CD4-positive, alpha-beta T cell treated with Interleukin-6 at 100 ng/mL for 8 hours (primary cell): ENCODE measurements at places on chromosomes 5 and 9.

GRCh38 chr5:37172957-37173356, 76.2 kb downstream of the CPLANE1 start:
- no peak for DNase-seq

DNA sequence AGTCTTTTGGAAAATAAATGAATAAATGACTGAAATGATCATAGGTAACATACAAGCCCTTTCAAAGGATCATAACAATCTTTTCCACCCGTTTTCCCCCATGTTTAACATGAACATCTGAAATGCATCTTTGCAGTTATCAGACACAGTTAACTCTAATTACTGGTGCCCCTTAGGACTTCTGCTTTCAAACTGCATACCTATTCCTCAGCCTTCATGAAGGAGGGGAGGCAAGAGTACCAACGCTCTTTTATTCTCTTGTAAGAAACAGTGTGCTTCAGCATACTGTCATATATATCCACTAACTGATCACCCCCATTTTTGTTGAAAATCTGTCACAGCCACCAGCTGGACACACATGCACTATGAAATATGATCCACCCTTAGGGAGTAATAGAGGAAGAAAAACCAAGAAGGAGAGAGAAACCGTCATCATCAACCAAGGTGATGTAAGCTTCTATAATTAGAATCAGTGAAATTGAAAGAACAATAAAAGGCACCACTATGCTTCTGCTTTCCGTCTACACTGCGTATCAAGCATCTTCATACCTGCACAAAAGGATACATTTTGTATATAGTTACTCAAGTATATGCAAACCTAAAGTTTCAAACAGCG, 98.7 kb downstream of the RAPGEF6 start:
- peak; percentile 6 for DNase-seq

GRCh38 chr5:126182971-126183695, 240.1 kb upstream of the GRAMD2B start:
- no peak for DNase-seq

GRCh38 chr9:84419031-84419602, 78.6 kb upstream of the SLC28A3 start:
- DNase-seq: no peak

GRCh38 chr5:143025376-143025775, 255.2 kb downstream of the ARHGAP26 start:
- DNase-seq: no peak

GRCh38 chr5:29309359-29309758, 1884.1 kb upstream of the CDH6 start:
- no peak for DNase-seq

DNA sequence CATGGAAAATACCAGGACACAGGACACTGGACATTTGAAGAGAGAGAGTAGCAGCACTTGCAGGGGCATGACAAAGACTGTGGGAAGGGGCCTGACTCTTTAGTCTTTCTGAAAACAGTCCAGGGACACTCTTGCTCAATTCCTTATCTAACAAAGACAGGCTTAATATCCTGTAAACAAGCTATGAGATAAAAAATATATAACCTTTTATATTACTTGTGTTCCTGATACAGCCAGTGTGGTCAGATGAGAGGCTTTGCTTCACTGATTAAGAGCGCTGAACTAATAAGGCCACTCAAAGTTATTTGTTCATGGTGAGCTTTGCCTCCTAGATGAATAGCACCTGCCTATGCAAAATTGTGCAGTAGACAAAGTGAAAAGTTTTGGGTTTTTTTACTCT, 518.7 kb downstream of the LRRC70 start:
- DNase-seq: no peak

- no peak for DNase-seq
Observed at GRCh38 chr5:75050415-75050814, 1.9 kb downstream of the GCNT4 start.

DNA sequence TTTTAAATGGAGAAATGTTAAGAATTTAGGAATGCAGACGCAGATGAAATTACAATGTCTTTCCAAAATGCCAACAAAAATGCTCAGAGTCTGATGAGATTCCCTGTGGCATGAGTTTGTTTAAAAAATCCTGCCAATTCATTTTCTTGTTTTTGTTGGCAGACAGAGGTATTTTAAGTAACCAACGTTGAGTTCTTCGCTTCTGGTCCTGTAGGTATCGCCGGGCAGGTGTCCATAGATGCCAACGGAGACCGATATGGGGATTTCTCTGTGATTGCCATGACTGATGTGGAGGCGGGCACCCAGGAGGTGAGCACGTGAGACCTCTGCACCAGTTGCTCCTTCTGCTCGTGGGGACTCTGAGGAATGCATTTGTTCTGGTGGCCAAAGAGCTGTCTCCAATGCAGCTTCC, 69.4 kb downstream of the NPR3 start:
- no peak for DNase-seq

GRCh38 chr5:95440825-95441224, 49.7 kb downstream of the FAM81B start:
- DNase-seq: no peak

- DNase-seq: no peak
Observed at GRCh38 chr9:136721339-136722092, 9.1 kb downstream of the DIPK1B start.

GRCh38 chr5:311963-312362, 9.6 kb upstream of the AHRR start:
- DNase-seq: no peak

DNA sequence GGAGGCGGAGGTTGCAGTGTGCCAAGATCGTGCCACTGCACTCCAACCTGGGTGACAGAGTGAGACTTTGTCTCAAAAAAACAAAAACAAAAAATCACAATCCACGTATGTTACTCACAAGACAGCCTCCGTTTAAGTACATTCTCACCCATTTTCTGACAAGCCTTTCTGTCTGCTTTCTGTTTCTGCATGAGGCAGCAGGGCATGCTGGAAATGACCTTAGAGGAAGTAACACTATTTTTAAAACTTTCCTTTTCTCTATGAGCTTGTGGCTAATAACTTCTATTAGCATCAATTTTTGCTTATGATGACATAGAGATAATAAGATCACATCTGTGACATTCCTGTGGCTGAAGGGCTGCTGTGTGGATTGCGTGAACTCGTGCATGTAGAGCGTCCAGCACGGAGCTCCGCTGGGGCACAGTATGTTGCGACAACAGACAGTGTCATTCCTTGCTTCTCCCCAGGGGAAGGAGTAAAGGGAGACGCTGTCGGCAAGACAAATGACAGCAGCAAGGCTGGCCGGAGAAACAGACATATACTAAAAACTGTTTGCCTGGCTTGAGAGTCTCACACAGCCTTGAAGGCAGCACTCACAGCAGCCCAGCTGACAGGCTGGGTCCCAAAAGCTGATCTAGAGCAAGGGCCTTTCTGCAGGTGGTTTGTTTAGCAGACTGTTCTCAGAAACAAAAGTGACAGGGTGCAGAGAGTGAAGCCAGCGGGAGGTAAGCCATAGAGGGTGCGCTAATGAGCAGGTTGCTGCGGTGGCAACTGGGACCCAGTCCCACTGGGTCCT, 1.6 kb downstream of the BTNL3 start:
- no peak for DNase-seq

- DNase-seq: no peak
Observed at GRCh38 chr9:70113403-70114022, 69.9 kb downstream of the MAMDC2 start.

- DNase-seq: no peak
Observed at GRCh38 chr9:31124389-31124788, 1260.1 kb upstream of the ACO1 start.

DNA sequence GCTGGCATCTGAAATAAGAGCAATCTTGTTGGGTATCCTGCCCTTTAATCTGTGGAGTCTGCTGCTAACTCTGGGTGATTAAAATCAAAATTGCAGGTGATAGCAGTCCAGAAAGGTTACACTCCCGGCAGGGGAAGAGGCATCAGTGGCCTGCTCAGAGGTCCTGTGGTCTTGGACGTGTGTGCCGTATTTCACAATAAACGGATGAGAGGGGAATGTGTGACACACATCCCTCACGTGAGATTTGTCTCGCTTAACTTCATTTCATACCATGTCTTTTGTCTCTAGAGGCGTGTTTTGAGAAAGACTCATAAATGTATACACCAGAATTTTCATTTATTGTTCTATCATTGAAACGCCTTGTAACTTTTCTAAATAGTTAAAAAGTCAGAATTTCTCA, 36.6 kb downstream of the FAM240B start:
- no peak for DNase-seq

- no peak for DNase-seq
Observed at GRCh38 chr9:12822111-12822510, 47.3 kb downstream of the LURAP1L start.

- DNase-seq: no peak
Observed at GRCh38 chr9:136045595-136046553, 49.2 kb downstream of the NACC2 start.

- DNase-seq: no peak
Observed at GRCh38 chr9:129517006-129517405, 103.9 kb downstream of the C9orf50 start.

DNA sequence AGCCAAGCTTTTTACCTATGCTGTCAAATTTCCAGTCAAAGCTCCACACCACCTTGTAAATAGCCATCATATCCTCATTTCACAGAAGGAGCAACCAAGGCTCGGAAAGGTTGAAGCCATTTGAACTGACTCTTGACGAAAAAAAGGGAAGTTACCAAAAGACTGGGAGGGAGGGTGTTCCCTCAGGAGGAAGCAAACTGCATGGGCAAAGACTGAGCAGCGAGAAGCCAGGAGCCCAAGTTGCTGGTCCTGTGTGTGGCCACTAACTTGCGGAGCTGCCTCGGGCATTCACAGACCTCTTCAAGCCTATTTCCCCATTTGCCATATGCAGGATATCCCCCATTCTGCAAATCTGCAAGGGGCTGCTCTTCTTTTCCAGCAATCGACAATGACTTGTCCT, 37.4 kb downstream of the TTLL11 start:
- DNase-seq: no peak

DNA sequence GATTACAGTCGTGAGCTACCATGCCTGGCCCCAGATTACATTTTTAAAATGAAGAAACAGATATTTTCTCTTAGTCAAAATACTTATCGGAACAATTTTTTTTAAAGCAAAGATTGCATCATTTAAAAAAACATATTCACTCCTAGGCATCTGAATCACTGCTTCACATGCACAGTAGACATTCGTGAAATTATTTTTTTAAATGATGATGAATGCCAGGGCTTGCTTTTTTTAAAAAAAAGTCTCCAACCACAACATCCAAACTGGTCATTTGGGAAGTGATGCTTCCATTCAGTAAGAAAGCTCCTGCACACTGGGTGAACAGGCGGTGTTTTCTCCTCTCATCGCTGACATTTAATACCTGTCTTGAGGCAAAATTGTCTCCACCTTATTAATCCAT, 223.0 kb upstream of the DMRT1 start:
- no peak for DNase-seq

GRCh38 chr9:17319864-17320263, 185.0 kb downstream of the CNTLN start:
- DNase-seq: no peak

- DNase-seq: no peak
Observed at GRCh38 chr9:29214154-29214689, 1640.9 kb upstream of the C9orf72 start.

GRCh38 chr5:118832974-118833373, 155.4 kb downstream of the DTWD2 start:
- no peak for DNase-seq

- DNase-seq: no peak
Observed at GRCh38 chr9:73583576-73583975, 431.9 kb downstream of the ANXA1 start.

DNA sequence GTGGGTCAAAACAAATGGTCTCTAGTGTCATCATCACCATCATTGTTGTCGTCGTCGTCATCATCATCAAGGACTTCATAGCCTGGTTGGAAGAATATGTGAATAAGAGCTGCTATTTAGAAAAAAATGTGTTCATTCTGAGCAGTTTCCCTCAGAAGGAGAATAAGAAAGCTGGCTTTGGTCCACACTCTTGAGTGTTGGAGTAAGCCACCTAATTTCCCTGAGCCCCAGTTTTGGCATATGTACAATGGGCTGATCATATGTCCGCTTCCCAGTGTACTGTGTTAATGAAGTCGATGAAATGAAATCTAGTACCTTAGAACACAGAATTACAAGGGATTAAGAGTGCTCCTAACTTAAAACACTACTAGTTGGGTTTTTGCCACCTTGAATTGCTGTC, 545.5 kb downstream of the CCDC171 start:
- DNase-seq: no peak

- no peak for DNase-seq
Observed at GRCh38 chr5:32512926-32513325, 68.4 kb upstream of the ZFR start.

DNA sequence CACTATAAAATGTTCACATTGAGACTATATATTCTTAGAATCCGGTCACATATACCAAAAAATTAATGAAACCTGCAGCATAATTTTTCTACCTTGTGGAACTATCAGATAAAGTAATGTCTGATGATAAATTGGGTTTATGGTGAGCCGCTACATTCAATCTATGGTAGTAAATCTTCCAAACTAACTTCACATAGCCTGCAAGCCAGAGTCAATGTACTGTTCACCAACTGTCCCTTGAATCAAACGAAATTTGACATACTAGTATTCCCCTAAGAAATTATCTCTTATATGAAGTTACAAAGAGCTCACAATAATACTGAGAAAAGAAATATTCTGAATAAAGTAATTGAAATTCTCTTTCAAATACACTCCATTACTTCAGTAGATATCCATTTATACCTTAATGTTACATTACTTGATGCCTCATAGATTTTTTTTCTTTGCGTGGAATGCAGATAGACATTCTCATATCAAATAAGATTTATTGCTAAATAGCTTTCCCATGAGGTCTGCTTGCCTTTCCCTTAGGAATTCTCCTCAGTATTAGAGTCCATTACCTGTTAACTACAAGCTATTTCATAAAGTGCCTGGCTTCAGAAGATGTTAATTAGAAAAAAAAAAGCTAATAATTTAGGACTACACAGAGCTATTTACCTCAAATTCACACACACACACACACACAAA, 169.5 kb downstream of the PTPRD start:
- DNase-seq: no peak

DNA sequence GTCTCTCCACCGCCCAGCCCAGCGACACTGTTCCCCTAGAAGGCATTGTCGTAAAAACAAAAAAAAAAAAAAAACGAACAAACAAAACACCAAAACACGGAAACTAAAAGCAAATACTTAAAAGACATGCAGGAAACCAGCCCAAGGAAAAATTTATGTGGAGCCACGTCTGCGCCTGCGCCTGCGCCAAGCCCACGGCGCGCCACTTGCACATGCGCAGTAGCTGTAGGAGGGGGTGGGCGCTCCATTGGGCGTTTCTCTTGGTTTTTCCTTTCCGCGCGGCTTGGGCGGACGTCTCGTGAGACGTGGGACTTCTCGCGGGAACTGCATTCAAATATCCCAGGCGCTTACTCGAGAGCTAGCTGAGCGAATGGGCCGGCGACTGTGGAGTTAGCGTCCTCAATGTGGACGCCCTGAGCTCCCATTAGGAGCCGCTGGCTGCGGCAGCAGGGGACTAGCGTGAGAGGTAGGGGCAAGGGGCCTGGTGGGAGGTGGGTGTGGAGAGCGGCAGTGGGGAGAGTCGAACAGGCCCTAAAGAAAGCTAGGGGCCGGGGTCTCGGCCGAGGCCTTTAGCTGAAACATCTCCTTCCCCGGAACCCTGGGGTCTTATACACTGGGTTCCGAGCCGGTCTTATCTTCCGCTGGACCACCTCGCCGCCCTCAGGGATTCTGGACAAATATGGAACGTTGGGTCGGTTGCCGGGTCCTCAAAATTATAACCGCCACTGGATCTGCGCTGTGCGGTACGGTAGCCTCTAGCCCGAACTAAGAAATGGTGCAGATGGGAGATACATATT, at the start of gene SPDL1:
TSS of gene SPDL1 (plus strand) at position 350 of the 797 bp plus-strand sequence. CDS start 4,644 bp downstream, outside the sequence.
- DNase-seq: peak; percentile 94
